ENCODE measurements at places on chromosomes 12 and 14.

- DNase-seq: no peak
These were observed 29.5 kb downstream of the VPS37B start for GRCh38 chr12:122866379-122866778.

GRCh38 chr12:77062846-77063461, 2.4 kb downstream of the E2F7 start:
- no peak for DNase-seq

GRCh38 chr14:36426836-36427235, 93.2 kb downstream of the NKX2-1 start:
- DNase-seq: no peak

DNA sequence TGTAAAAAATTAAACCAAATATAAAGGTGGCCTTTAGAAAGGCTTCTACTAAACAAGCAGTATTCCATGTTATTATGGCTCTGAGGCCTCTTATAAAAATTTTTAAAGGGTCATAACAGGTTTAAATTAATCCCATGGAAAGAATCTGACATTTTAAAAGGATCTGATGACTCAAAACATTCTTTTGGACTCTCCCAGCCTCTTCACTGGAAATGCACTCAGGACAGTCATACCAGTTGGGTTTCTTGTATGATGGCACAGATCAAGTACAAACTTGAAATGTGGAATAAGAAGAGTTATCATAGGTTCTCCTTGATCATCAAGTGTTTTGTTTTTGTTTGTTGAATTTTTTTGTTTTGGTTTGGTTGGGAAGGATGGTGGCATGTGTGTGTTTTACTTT, 50.8 kb downstream of the PPP2R5E start:
- DNase-seq: no peak

DNA sequence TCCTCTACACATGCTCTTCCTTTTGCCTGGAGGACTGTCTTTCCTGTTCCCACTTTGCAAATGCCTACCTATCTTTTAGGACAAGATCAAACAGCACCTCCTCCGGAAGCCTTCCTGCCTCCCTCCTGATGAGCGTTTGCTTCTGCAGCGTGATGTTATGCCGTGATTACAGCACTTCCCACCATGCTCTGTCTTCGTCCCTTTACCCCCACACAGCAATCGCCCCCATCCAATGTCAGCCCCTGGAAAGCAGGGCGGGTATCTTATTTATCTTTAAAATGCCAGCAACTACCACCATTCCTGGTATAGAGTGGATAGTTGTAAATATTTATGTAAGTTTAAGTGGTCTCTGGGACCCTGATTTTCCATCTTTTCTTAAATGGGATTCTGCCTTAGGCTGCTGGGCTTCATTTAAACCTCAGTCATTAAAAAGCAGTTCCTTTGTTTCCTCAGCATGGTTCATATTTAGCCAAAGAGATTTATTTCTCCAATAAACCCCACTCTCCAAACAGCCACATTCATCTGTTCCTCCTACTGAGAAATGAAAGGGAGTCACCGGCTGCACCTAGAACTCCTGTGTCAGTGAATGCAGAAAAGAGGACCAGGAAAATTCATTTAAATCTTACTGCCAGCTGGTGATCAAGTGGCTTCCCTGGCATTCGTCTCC, 33.8 kb upstream of the SLC24A4 start:
- no peak for DNase-seq

DNA sequence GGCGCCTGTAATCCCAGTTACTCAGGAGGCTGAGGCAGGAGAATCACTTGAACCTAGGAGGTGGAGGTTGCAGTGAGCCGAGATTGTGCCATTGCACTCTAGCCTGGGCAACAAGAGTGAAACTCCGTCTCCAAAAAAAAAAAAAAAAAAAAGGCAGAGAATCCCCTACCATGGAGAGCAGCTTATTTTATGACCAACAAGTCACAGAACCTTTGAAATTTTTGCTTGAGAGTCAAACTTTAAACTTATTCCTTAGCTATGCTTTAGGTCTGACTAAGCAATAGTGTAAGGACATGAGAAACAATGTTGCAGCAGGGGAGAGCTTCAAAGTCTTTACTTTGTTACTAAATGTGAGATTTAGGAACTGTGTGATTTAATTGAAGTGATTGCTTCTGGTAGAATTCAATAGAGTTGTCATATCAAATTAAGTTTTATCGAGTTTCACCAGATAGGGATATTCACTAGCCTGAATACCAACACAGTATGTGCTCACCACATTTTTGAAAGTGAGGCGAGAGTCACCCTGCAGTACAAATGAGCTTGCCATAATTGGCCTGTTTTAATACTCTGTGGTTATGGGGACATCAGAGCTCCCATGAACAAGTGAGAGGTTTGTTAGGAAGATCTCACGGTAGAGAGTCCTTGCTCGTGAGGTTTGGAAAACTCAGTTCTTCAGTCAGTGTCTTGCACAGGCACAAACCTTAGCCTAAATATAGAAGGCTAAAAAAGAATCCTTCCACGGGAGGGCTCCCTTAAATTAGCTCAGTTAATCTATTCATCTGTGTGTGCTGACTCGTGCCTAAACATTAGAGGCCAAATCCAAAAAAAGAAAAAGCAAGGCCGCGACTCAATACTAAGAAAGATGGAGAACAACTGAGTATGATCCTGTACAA, 108.6 kb downstream of the SAMD4A start:
- no peak for DNase-seq

GRCh38 chr12:13001775-13002040, 1.6 kb upstream of the HEBP1 start:
- DNase-seq: no peak

- no peak for DNase-seq
These were observed 1128.3 kb upstream of the FLRT2 start for GRCh38 chr14:84401631-84402030.

DNA sequence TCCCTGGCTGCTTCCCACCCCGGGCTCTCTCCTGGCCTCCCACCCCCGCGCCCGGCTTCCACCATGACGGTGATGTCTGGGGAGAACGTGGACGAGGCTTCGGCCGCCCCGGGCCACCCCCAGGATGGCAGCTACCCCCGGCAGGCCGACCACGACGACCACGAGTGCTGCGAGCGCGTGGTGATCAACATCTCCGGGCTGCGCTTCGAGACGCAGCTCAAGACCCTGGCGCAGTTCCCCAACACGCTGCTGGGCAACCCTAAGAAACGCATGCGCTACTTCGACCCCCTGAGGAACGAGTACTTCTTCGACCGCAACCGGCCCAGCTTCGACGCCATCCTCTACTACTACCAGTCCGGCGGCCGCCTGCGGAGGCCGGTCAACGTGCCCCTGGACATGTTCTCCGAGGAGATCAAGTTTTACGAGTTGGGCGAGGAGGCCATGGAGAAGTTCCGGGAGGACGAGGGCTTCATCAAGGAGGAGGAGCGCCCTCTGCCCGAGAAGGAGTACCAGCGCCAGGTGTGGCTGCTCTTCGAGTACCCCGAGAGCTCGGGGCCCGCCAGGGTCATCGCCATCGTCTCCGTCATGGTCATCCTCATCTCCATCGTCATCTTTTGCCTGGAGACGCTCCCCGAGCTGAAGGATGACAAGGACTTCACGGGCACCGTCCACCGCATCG, 1.8 kb downstream of the KCNA1 start:
- DNase-seq: no peak

GRCh38 chr12:62976110-62976662, 41.2 kb upstream of the PPM1H start:
- DNase-seq: no peak

DNA sequence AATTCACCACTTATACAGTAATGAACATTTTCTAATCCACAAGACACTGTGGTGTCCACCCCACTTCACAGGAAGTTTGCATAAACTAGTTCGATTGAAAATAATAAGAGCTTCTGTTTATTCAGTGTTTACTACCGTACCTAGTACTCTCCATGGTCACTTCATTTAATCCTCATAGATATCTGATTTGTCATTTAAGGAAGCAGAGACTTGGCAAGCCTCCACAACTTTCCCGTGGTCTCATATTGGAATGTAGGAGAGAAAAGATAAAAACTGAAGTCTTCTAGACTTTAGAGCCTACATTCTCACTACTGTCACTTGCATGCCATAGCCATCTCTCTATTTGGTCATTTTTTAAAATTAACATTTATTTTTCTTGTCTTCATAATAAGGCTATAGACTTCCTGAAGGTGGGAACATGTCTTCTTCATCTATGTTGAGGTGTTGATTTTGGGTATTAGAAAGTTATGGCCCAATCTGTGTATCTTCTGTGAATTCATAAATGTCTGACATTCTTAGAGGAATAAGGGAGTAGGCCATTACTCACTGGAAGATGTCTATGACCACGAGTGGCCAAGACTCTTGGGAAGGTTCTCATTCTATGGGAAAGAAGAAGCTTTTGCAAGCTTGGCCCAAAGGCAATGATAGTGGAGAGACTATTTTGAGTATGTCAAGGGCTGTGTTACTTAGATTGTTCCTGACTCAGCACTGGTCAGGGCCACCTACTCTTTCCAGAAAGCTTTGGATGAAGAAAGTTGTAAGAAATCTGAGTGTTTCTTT, 423.7 kb downstream of the LRIG3 start:
- DNase-seq: no peak

- DNase-seq: no peak
These were observed 1816.2 kb upstream of the FLRT2 start for GRCh38 chr14:83713732-83714131.

GRCh38 chr14:78524766-78525165, 354.6 kb downstream of the NRXN3 start:
- DNase-seq: no peak

- peak; percentile 58 for DNase-seq
These were observed 576 bp downstream of the ZBTB1 start for GRCh38 chr14:64504897-64505794.

DNA sequence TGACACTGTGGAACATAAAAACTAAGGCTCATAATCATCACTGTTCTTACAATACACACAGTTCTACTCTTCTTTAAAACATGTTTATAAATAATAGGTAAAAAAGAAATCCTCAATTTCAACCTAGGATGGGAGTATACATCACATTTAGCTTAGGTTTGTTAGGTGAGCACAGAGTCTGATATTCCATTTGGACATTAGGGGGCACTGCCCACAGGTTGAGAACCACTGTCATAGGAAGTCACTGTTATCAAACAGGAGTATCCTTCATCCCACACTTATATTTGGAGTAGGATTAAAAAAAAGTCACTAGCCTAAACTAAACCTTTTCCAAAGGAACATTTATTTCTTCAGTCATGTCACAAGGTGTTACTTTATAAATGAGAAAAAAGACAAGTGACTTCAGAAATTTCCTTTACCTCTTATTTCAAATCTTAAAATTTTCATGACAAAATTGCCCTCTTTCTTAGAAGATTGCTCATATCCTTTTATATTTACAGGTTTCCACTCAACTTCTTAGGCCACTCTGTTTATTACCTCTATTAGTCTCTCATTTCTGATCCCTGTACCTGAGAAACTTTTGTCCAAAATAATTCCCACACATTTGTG, 240.6 kb downstream of the CPNE8 start:
- DNase-seq: no peak

DNA sequence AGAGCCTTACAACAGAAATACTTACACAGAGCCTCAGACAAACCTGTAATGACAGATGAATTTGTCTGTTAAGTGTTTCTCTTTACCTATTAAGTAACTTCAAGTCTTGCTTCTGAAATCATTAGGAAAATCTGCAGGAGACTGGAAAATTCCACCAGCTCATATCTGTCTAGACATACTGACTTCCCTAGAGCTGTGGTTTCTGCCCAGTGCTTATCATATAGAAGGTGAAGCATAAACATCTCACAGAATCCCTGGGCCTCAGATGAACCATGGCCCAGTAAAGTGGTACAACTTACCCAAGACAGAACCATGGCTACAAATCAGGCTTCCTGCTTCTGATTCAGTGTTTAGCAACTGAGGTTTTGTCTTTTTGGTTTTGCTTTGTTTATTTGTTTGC, 91.6 kb downstream of the EGLN3 start:
- no peak for DNase-seq

GRCh38 chr12:108915632-108916133, 35.8 kb downstream of the DAO start:
- DNase-seq: no peak

- DNase-seq: no peak
These were observed 8.1 kb downstream of the PTPN6 start for GRCh38 chr12:6959058-6959804.

GRCh38 chr12:110768960-110769359, 26.3 kb upstream of the PPP1CC start:
- DNase-seq: no peak

All from stimulated activated CD4-positive, alpha-beta T cell treated with anti-CD3 and anti-CD28 coated beads, Interleukin-1b, Interleukin-23, amount 100 ng/mL, for 1 hour (primary cell).